ENCODE measurements at places on chromosomes 1 and 21.

- no peak for DNase-seq
Observed at GRCh38 chr21:46000182-46000730, 18.7 kb downstream of the COL6A1 start.

DNA sequence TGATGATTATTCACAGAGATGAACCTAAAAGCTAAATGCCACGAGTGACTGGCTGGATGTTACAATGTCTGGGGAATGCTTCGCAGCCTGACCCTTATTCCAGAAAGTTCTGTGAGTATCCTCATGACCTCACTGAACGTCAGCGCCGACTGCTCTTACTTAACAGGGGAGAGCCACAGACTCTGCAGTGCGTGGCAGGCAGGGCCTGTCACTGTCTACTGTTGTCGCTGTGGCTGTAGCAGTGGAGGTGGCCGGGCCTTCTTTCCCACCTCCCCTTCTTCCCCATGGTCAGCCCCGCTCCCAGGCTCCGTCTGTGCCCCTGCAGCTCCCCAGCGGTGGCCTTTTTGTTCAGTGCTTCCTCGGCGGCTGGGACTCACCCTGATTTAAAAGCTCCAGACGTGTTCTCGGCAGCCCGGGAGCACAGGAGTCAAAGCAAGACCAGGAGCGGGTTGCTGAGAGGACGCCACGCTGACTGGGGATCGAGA lies 52.2 kb upstream of the TARBP1 start:
- no peak for DNase-seq

- DNase-seq = no peak
Observed at GRCh38 chr21:33123374-33124123, 53.6 kb downstream of the OLIG1 start.

GRCh38 chr1:54812801-54813484 lies 11.8 kb upstream of the TTC22 start:
- no peak for DNase-seq

GRCh38 chr1:226632169-226632879 lies 83.8 kb downstream of the STUM start:
- no peak for DNase-seq

GRCh38 chr1:220918285-220918951 lies 39.2 kb downstream of the HLX start:
- no peak for DNase-seq

- DNase-seq = no peak
Observed at GRCh38 chr1:10378081-10378841, 20.6 kb upstream of the PGD start.

DNA sequence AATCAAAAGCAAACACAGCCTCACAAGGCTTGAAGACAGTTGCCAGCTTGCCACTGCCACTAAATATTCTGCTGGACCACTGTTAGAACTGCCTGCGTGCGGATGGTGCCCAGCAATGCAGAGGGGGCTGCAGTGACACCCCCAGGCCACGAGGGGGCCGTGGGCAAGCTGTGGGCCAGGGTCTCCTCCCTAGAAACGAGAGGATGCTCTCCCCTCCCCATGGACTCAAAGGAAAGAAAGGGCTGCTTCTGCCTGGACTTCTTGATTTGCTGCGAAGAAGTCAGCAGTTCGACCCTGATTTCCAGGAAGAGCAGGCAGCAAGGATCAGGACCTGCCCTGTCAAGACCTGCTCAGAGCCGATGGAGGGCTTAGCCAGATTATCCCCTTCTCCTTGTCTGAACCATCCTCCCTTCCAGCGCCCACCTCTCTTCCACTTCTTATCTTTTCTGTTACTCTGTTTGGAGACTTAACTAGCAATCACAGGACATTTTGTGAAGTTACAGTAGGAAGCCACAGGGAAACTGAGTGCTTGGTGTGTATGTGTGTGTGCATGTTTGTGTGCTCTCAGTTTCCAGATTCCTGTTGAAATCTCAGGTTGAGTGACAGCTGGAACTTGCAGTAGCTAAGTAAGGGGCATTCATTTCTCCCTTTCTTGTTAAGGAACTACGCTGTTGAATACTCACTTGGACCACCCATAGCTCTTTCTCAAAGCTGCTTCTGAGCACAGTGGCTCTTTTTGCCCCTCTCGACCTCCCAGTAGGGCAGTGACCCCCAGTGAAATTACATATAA lies 2.7 kb downstream of the MAN1C1 start:
- peak; percentile 42 for DNase-seq

DNA sequence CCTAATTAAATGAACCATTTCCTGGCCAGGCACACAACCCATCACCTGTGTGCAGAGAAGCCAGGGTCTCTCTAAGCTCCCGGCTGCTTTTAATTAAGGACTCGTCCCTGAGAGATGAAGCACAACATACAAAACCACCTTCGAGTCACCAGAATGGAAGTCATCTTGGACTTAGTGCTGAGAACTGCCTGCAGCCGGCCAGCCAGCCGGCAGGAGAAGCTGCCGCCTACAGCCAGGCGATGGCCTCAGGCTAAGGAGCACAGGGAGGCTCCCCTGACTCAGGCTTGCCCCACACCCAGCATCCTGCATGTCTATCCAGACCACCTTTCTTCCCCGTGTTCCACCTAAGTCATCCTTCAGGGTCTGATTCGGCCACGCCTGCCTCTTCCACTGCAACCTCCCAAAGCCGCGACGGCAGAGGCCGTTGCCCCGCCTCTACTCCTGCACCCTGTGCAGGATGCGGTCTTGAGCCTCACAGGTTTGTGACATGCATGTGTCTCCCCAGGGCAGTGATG lies 83.6 kb downstream of the SLC66A1 start:
- DNase-seq = no peak

DNA sequence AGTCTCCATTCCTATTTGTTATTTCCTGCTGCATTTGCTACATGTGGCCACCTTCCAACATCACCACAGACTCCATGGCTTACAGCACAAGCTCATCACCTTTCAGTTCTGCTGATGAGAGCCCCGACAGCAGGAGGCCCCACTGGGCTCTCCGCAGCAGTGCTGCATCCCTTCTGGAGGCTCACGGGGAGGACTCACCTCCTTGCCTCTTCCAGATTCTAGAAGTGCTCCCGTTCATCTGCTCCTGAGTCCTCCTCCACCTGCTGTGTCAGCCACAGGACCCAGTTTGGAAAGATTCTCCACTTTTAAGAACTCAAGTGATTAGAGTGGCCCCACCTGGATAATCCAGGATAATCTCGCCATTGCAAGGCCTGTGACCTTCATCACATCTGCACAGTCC lies 167.6 kb downstream of the PCBP3 start:
- no peak for DNase-seq

- no peak for DNase-seq
Observed at GRCh38 chr21:38841472-38841871, 35.7 kb downstream of the ETS2 start.

GRCh38 chr1:228417483-228418203 lies 982 bp upstream of the TRIM17 start:
- DNase-seq = no peak

- DNase-seq = no peak
Observed at GRCh38 chr1:93817819-93818569, 61.0 kb downstream of the DNTTIP2 start.
